ENCODE measurements at places on chromosomes 13 and 19. TPM values are rescaled to one million over a fixed set of nuclear protein-coding genes. Genes with fewer than 3 reads are reported as not detected.
A peak's percentile ranks its signal among the peaks of the same experiment; 100 is the strongest.

Gene C13orf46
- total RNA-seq, result 4.8 TPM

DNA sequence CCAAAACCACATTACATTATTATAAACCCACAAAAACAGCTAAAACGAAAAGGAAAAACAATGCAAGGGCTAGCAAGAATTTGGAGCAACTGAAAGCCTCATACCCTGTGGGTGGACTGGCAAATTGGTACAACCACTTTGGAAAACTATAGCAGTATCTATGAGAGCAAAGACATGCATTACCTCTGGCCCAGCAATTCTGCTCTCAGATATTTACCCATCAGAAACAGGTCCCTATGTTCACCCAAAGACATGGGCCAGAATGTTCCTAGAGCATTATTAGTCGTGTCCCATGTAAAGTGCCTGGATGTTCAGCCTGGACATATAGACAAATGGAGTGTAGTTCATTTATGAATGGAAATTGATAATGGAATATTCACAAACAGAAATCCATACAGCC lies 27.9 kb downstream of the POP4 start:
- DNase-seq, result no peak

DNA sequence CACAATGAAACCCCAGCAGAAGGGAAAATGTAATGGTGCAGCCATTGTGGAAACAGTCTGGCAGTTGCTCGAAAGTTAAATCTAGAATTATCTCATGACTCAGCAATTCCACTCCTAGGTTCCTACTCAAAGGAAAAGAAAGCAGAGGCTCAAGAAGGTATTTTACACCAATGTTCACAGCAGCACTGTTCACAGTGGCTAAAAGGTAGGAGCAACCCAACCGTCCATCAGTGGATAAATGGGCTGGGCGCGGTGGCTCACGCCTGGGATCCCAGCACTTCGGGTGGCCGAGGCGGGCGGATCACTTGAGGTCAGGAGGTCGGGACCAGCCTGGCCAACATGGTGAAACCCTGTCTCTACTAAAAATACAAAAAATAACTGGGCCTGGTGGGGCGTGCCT lies 25.9 kb downstream of the ZFR2 start:
- DNase-seq, result no peak

DNA sequence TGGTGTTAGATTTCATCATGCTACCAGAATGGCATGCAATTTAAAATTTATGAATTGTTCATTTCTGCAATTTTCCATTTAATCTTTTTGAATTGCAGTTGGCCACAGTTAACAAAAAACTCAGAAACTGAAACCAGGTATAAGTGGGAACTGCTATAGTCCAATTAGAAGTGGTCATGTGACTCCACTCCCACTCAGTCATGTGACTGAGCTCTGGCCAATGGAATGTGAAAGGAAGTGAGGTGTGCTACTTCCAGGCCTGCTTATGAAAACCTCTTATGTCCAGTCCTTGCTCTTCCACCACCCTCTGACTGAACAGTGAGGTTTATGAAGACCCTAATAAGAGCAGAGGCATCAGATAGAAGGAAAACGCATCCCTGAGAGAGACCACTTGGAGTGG lies 47.0 kb downstream of the DLEU7 start:
- no peak for DNase-seq

DNA sequence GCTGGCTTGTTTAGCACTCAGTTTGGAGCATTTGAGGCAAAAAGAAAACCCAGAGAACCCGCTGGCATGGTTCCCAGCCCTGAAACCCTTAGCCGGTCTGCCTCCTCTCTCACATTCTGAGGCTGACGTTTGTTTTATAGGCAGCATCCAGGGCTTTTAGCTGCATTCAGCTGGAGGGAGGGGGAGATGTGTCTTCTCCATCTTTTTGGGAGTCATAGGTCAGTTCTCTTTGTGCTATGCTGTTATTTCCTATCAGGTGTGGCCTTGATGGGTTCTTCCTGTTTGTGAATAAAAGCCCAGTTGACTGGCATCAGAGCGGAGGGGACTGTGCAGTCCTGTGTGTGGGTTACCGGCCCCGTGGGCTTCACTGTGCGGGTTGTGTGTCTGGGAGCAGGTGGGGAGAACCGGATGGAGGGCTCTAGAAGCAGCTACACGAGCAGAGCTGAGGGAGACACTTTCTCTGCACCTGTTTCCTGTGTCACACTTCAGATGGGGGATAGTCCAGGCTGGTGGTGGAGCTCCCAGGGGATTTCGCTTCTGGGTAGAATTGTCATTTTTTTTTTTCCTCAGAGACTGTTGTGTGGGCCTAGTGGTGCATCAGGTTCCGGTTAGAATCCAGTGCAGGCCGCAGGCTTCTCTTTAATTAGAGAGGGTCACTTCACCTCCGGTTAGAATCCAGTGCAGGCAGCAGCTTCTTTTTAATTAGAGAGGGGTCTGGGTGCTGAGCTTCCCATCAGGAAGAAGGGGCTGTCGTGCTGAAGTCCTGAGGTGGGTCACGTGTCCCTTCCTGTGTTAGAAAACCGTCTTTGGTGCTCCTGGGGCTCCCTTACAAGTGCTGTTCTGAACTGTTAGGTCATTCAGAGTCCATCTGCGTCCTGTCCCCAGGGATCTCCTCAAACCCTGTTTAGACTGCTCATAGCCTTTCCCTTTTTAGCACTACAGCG lies 69.6 kb downstream of the ARHGEF7 start:
- peak; percentile 96 for DNase-seq

DNA sequence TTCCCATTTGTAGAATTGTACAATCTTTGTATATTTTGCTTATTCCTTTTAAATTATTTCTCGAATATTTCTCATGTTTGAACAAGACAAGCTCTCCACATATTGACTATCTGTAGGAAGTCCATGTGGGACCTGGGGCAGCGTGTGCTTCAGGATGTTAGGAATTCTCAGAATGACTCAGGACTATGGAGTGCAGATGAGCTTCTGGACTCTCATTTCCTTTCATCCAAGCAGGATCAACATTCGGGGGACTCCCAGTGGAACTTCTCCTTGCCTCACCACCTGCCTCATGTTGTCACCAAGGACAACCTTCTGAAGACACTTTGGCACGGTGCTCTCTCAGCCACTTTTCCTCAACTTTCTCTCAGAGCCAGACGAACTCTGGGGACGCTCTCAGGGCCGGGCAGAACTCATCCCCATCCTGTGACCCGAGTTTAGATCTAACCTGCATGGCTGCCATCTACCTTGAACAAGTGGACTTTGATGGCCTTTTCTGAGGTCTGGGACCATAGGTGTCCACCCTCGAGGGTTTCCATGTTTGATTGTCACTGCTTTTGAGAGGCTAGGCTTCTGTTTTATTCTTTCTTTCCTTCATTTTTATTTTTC lies 441.7 kb downstream of the IRS2 start:
- no peak for DNase-seq

Gene FCAR
- total RNA-seq, result not detected

Gene FXYD7
- total RNA-seq, result 32.1 TPM

Gene SIGLEC9
- not detected for total RNA-seq

DNA sequence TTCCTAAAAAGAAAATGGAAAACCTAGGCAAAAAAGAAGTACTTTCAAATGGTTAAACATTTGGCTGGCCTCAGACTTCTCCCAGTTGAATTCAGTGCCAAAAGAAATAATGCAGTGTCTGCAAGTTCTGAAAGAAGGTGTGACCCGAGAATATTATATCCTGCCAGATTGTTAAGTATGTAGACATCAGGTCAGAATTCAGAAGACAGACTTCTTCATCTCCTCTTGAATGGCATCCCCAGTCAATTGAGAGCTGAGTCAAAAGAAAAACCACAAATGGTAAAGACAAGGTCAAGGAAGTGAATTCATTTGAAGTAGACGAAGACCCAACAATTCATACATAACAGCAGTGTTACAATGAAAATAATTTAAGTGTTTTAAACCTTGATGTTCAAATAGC lies 194.5 kb downstream of the NBEA start:
- DNase-seq, result no peak

Gene TRMT1
- 81.6 TPM for total RNA-seq

Gene C5AR2
- 0.58 TPM for total RNA-seq
